ENCODE measurements at places on chromosomes 5 and 9.
A peak's percentile ranks its signal among the peaks of the same experiment; 100 is the strongest.

DNA sequence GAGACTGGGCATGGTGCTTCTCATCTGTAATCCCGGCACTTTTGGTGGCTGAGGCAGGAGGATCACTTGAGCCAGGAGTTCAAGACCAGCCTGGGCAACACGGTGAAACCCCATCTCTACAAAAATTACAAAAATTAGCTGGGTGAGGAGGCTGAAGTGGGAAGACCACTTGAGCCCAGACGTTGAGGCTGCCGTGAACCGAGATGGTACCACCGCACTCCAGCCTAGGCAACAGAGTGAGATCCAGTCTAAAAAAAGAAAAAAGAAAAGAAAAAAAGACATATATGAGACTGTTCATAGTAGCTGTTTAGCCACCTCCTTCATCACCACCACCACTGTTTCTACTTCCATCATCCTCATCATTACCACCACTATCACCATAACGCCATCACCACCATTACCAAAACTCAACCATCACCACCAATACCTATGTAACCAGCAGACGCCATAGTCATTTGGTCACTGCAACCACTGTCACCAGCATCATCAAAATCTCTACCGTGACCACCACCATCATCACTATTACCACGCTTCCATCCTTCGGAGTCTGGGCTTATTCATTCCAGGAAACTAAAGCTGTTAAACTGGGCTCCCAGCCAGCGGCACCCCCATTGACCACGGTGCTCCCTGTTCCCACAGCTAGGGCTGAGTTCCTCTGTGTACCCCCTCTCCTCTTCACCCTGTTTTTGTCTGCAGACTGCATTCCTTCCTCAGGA lies 8.4 kb upstream of the KIF12 start:
- no peak for DNase-seq

GRCh38 chr9:77954666-77955015 lies 77.0 kb downstream of the GNAQ start:
- DNase-seq: no peak

GRCh38 chr9:87698069-87698809 lies 27.7 kb upstream of the CTSL start:
- no peak for DNase-seq

DNA sequence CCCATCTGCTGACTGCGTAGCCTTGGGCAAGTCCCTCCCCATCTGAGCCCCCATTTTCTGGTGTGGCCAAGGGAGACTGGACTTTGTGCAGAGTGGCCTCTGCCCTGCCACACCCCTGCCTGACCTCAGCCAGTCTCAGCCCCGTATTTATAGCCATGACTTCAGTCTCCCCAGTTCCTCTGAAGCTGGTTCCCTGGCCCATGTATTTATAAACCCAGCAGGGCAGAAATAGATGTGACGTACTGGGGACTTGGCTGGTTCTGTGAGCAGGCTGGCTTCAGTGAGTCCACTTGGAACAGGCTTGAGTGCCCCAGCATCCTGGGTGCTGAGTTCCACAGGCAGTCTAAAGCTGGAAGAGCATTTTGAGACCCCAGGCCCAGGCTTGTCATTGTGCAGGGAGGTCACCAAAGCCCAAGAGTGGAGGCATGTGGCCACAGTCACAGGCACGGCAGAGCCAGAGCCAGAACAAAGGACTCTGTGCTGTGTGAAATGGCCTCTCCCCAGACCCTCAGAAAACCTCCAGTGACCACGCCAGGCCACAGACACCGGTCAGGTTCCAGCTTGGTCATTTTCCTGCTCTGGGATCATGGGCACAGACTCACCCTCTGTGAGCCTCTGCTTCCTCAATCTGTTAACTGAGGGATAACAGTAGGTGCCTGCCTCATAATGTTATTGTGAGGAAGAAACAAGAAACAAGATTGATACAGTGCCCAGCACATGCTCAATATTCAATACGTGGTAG lies 30.4 kb upstream of the SYNPO start:
- DNase-seq: no peak

DNA sequence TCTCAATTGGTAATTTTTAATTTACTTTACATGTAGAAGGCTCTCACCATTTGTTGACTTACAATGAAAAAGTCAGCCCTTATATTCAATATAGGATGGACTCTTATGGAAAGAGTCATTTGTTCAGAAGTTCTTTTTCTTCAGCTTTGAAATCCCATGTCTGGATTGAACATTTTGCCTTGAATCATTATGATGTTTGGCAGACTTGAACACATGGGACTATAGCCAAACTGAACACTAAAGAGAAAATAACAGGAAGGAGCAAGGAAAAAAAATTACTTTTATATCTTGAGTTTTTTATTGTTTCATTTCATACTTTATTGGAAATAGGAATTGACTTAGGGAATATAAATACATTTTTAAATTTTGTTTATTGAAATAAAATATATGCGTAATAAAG lies 1503.0 kb downstream of the EFNA5 start:
- DNase-seq: no peak

DNA sequence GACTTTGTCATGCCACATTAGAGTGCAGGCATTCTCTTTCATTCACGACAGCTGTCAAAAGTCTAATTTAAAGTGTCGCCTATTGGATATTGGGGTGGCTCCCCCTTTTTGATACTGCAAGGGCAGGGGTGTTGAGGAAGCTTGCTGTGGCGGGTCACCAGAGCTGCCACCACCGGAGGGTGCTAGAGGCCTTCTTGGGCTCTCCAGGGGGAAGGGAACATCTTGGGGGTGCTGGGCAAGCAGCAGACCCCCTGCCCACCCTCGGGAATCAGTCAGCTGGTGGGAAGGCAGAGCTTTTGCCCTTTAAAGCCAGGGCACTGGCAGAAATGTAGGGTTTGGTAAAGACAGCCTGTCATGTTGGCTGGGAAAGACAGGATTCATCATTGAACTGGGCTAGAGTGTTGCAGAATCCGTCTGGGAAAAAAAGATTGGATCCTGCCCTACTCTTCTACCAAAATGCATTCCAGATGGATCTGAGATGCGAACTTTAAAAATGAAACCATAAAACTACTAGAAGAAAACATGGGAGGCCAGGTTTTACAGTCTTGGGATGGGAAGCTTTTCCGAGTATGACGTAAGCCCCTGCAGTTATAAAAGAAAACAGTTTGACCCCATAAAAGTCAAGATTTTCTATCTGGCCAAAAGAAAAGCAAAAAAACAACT lies 22.3 kb downstream of the COL5A1 start:
- DNase-seq: peak; percentile 85

GRCh38 chr5:17024686-17025180 lies 88.6 kb upstream of the MYO10 start:
- DNase-seq: no peak

- DNase-seq: no peak
Measured at GRCh38 chr9:110033869-110034268, 174.1 kb downstream of the C9orf152 start.

DNA sequence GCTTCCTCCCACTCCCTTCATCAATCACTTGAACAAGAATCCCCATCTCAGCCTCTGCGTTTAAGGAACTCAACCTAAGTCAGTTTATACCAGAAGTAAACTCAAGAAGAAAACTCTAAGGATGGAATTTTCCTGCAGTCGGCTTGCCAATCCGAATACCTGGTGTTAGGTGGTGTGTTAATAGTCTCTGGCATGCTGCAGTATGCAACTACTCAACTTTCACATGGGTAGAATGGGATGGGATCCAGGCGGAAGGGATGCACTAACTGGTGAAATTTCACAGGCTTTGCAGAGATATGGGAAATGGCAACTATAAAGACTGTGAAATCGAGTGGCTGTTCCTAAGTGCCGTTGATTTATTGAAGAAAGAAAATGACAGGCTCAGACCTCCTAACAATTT lies 560.6 kb downstream of the TLE1 start:
- DNase-seq: no peak

DNA sequence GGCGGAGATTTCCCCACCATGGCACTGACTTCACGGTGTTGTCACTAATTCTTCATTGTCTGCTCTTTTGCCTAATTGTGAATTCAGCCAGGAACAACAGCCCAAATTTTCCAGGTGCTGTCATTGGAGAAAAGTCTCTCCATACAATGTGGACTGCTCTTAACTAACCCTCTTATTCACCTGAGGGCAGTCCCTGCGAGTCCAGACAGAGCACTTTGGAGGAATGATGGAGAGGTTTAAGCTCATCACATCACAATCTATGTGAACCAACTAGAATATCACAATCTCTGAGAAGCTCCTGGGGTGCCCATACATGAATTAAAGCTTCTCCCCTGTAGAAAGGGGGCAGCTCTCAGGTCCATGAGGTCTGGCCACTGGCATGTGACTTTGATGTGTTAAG lies 56.4 kb downstream of the MTX3 start:
- DNase-seq: no peak

DNA sequence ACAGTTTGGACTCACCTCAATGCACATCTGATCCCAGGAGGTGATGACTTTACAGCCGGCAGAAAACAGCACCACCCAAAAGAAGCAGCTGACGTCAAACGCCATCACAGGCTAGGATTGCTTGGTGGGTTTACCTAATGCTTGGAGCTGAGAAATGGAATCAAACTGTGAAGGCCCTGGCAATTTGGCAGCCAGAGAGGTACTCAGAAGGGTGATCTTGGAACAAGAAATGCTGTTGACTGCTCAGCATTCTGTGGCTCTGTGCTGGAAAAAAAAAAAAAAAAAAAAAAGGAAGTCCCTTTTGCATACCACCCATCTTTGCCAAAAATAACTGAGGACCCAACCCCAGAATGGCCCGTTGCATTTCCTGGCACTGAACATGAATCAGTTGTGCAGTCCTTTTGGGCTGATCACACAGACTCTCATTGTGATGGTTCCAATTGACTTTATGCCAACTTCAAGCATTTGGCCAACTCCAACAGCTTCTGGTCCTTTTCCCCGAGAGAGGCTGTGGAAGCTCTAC lies at the start of gene CD180:
Gene CD180, minus strand, starts transcription at position 263 of the 523 bp plus-strand sequence. Its CDS starts 158 bp downstream, at position 105.
- no peak for DNase-seq

DNA sequence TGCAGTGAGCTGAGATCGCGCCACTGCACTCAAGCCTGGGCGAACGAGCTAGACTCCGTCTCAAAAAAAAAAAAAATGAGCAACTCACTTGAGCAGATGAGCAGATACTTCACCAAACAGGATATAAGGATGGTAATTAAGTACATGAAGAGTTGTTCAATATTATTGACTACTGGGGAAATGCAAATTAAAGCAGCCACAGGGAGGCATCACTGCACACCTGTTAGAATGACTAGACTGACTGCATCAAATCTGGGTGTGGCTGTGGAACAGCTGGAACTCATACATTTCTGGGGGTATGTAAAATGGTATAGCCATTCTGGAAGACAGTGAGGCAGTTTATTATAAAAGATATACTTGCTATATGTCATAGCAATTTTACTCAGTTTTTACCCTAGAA lies 93.0 kb downstream of the WNK2 start:
- DNase-seq: no peak

GRCh38 chr9:7762600-7762999 lies 37.0 kb downstream of the DMAC1 start:
- DNase-seq: no peak

GRCh38 chr9:29969856-29970647 lies 2396.8 kb upstream of the C9orf72 start:
- DNase-seq: no peak

GRCh38 chr5:81544351-81545018 lies 150.6 kb upstream of the ACOT12 start:
- DNase-seq: no peak

- no peak for DNase-seq
Measured at GRCh38 chr5:81530919-81531318, 137.0 kb upstream of the ACOT12 start.

GRCh38 chr9:121943463-121943862 lies 149.6 kb downstream of the TTLL11 start:
- DNase-seq: no peak

DNA sequence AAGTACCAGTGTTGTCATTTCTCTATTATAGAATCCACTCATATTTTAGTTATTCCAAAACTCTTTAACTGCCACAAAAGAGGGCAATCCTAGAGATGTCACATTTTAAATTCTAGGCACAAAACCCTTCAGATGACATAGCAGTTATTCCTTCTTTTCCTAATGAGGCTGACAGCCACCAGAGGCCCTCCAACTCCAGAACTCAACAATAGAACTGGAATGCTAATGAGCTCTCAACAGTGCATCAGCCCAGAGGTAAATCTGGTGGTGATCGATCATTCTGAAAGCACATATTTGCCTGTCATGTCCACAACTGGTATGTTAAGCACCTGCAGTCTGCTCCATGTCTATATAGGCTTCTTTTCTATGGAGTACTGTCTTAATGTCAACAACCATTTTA lies 40.2 kb upstream of the RAB3C start:
- no peak for DNase-seq

DNA sequence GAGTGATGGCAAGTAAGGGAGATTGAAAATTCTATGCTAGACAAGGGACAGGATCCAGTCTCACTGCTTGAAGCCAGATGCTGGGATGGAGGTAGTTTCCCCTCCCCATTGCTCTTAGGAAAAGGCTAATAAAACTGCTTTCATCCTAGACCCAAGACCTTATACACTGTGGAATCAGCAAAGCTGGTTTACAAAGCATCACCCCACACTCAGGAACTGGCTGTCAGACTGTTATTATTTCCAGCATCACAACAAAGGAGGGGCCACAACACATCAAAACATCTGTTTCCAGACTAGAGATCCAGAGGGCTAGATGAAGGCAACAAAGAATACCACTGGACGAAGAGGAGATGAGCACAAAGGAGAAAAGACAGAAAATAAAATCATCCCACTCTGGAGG lies 364.6 kb upstream of the PTGER4 start:
- no peak for DNase-seq

GRCh38 chr5:34526682-34527305 lies 129.3 kb upstream of the RAI14 start:
- DNase-seq: no peak

GRCh38 chr5:39696672-39697398 lies 272.1 kb upstream of the DAB2 start:
- DNase-seq: no peak

DNA sequence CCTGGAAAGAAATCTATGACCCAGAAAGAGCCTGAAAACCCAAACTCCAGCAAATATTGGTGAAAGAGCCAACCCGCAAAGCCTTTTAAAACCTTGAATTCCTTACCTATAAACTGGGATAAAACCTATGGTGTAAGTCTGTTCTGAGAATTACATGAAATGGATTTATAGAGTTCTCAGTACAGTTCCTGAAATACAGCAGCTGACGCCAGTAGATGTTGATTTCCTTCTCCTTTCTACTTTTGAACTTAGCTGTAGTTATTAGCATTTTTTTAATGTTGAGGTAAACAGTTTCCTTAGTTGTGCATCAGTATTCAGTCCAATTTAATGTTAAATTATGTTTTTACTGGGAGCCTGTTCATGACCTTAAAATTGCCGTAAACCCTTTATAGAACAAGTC lies 3.7 kb downstream of the SPIN1 start:
- DNase-seq: no peak

DNA sequence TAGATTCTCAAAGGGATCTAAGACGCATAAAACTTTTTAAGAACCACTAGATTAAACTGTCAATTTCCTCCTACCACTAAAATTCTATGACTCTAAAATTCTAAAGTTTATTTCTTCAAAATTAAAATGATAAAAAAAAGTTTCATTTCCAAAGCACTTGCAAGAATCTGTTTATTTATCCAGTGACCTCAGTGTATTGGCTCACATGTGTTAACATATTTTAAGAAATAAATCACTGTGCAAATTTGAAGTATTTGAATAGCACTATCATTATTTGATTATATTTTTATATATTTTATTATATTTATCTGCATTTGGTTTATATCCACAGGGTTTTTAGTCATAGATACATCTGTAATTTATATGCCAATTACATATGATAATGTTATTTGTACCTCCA lies 62.2 kb upstream of the SLC12A2 start:
- DNase-seq: no peak

Measured in AG09309 (cell line).